ENCODE measurements at places on chromosomes 5 and 9.

DNA sequence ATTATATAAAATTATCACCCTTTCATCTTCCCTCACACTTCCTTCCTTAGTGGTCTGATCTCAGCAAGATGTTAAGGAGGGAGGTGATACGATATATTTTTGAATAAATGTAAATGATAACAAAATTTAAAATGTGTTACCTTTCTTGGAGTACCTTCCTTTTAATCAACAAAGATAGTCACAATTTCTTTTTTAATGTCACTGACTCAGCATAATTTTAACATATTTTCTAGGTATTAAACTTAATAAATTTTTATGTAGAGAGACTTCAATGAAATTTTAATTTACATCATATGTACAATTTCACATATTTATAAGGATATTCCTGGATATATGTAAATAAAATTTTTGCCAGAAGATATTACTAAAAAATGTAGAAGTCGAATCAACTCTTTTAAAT is 125.0 kb upstream of the FBN2 start:
- no peak for DNase-seq

DNA sequence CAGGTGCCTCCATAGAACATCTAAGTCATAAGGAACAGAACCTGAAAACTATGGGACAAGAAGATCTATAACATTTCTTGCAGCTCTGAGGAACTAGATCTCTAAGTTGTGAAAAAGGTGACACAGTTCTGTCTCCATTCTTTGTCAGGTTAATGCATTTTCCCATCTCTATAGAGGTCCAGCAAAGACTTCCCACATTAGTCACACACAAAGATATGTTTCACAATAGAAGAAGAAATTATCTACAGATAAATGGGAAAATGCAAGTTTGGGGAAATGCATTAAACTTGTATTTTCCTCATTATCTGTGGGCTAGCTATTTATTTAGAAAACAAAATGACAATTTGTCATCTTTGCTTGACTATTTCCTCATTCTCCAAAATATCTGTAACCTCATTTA is 458.6 kb upstream of the PAPPA start:
- no peak for DNase-seq

GRCh38 chr5:136510481-136510880 is 145.1 kb upstream of the TRPC7 start:
- no peak for DNase-seq

DNA sequence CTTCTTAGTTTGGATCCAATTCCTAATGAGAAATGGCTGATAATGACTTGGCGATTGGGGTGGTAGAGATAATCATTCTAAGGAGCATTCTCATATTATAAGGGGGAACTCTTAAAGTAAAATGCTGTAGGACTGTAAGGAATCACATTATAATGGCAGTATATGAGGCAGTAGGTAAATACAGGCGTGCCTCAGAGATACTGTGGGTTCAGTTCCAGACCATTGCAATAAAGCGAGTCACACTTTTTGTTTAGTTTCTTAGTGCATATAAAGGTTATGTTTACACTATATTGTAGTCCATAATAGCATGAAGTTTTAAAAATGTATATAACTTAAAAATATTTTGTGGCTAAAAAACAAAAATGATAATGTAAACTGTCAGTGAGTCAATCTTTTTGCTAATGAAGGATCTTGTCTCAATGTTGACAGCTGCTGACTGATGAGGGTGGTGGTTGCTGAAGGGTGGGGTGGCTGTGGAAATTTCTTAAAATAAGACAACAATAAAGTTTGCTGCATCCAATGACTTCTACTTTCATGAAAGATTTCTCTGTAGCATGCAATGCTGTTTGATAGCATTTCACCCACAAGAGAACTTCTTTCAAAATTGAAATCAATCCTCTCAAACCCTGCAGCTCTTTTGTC is 15.8 kb downstream of the NMUR2 start:
- DNase-seq, result no peak

DNA sequence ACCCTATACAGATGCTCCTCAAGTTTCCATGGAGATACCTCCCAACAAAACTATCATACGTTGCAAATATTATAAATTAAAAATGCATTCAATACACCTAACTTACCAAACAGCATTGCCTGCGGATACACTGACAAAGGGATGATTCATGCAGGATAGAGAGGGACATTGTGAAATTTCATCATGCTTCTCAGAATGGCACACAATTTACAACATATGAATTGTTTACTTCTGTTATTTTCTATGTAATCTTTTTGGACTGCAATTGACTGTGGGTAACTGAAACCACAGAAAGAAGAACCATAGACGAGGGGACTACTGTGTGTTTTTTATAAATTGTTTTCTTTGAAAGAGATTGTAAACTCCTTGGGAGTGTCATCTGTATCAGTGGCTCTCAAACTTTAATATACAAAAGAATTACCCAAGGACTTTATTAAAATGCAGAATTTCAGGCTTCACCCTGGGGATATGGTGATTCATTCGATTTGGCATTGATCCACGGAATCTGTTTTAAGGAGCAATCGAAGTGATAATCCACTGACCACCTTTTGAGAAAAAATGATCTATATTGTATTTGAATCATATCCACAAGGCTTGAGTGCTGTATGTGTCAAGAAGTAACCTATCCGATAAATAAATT is 146.4 kb downstream of the SGCD start:
- DNase-seq, result no peak

DNA sequence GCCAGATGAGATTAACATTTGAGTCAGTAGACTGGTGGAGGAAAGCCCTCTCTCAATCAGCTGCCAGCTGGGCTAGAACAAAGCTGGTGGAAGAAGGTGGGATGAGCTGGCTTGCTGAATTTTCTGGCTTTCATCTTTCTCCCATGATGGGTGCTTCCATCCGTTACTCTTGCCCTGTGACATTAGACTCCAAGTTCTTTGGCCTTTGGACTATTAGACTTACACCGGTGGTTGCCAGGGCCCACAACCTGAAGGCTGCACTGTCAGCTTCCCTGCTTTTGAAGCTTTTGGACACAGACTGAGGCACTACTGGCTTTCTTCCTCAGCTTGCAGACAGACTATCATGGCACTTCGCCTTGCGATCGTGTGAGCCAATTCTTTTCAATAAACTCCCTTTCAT is 642.7 kb downstream of the TAF11L14 start:
- no peak for DNase-seq
